ENCODE measurements at places on chromosomes 3 and 15.
A peak's percentile ranks its signal among the peaks of the same experiment; 100 is the strongest.

DNA sequence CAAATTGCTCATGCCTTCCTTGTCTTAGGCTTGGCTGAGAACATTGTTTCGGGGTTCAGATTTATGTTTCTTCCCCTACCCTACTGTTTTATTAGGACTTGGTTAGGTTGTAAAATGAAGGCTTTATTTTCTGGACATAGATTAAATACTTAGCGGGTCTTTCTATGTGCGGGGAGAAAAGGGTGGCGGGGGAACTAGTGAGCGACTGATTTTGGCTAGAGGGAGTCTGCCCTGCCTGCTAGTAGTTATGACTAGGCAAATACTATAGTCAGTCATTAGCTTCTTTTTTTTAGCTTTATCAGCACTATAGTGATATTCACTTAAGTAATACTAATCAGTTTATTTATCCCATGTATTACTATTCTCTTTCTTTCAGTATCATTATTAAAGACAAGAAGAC is 3.6 kb downstream of the CADM2 start:
- no peak for DNase-seq

GRCh38 chr15:79076661-79077060 is 13.9 kb downstream of the RASGRF1 start:
- DNase-seq: no peak

- no peak for DNase-seq
Observed at GRCh38 chr15:48318131-48318530, 13.1 kb upstream of the DUT start.

- DNase-seq: no peak
Observed at GRCh38 chr3:135449046-135449445, 516.5 kb upstream of the PPP2R3A start.

- no peak for DNase-seq
Observed at GRCh38 chr3:108060331-108060730, 30.5 kb downstream of the CD47 start.

GRCh38 chr3:195863121-195864061 is 45.0 kb downstream of the TNK2 start:
- DNase-seq: peak; percentile 42

DNA sequence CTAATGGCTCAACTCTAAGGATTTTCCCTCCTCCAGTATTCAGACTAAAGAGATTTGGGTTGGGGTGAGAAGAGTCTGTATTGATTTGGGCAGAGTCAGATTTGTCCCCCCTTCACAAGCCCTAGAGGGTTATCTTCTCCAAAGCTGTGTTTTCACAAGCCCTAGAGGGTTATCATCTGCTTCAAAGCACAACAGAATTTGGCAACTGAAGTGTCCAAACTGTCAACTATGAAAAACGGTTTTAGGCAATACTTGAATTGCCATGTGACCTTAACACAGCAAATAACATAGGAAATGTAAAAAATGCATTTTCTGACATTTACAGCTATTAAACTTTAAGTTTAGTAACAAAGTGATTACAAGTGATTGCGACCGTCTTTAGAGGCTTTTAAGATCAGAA is 119.9 kb downstream of the IMPG2 start:
- no peak for DNase-seq

DNA sequence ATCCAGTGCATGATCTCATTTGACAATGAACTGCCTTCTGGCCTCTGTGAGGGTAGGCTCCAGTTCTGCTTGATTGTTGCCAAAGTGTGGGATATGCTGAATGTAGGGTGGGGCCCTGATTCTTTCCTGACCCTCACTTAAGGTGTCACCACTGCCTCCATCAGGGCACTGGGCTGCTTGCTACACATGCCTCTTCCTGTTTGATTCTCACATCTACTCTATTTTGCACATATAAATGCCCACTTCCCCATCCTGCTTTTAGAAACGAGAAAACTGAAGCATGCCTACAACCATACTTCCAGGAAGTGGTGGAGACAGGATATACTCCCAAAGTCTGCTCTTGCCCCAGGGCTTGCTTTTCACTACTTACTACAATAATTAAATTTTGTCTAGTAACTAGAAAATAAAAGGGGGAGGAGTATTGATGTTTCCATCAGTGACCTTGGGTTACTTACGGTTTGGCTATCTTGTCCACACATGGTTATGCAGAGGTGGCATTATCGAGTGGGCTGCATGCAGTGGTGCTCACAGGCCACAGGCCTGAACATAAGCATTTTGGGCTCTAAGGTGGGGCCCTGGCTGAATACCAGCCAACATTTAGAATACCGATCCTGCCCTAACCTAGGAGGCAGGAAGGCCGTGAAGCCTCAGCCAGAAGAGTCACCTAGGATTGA is 6.7 kb downstream of the ZDHHC3 start:
- no peak for DNase-seq

DNA sequence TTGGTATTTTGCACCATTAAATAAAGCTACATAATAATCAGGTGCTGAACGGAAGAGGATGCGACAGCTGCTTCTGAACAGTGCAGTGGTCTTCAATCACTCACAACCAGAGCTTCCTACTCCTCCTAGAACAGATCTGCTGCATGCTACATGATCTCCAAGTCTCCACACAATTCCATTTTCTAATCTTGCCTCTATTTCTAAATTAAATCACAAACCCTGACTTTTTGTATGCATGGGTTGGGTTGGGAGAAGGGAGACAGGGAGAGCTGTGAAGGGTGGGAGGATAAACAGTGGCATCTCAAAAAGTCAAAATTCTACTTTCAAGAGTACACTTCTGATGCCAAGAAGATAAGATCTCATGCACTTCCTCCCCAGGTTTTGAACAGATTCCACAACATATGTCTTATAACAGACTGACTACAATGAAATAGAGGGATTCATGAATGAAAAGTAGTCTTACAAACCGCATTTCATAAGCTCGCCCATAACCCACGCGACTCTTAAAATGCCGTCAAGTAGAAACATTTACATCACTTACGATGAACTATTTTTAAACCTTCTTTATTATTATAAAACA is 57.2 kb downstream of the CHSY1 start:
- no peak for DNase-seq

DNA sequence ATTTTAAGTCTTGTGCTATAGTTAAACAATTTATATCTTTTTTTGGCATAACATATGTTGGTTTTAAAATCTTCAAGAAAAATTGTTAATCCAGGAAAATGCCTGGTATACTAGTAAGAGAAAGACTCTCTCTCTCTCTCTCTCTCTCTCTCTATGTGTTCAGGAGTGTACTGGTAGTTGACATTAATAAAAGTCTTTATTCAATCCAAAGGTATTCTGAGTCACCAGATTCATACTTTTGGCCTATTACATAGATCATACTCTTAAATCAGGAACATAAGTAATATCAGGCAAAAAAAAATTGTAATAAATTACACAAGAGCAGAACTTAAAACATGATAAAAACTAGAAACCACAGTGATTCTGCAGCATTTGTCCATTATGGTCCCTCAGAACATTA is 70.2 kb downstream of the TFG start:
- DNase-seq: no peak

DNA sequence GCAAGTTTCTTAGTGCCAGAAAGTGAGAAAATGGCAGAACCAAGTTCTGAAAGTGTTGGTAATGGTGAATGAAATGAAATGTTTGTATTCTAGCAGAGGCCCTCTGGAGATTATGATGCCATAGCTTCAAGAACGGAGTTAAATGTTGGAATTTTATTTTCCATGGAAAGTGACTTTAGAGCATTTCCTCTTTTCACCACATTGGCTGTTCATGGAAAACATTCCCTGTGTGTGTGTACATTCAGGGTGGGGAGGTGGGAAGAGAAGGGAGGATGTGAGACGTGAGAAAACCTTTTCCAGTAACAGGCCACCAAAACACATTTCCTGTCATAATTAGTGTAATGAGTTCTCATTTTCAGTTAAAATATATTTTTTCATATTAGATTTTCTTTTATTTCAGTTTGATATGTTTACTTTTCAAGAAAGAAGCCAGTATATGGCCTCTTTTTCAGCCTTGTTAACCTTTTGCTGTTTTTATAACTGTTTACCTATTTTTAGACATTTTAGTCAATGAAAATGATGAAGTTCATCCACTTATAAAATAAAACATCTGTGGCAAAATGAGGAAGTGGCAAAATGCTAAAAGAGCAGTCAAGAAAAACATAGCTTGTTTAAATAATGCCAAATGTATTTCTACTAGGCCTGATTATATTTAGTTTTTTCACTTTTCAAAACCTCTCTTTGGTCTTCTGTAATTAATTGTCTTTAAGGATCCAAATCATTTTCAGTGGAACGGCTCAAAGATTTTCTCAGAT is 21.6 kb downstream of the SAMMSON start:
- no peak for DNase-seq

GRCh38 chr15:52759969-52760368 is 30.2 kb downstream of the ONECUT1 start:
- DNase-seq: no peak

DNA sequence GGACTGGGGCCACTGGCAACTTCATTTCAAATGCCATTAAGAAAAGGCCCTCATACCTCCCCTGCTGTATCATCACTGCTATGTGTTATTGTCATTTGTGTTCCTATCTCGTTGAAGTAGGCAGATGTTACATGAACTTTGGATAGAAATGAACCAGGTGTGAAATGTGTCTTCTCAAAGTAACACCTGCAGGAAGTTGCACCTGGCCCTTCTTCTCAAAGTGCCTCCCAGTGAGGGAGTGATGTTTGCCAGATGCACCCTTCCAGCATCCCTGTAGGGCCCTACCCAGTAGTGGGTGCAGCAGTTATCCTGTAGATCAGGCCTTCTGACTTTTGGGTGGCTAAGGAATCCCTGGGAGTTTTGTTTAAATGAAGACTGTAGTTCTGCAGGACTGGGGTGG is 197.7 kb upstream of the CTNNB1 start:
- DNase-seq: no peak

DNA sequence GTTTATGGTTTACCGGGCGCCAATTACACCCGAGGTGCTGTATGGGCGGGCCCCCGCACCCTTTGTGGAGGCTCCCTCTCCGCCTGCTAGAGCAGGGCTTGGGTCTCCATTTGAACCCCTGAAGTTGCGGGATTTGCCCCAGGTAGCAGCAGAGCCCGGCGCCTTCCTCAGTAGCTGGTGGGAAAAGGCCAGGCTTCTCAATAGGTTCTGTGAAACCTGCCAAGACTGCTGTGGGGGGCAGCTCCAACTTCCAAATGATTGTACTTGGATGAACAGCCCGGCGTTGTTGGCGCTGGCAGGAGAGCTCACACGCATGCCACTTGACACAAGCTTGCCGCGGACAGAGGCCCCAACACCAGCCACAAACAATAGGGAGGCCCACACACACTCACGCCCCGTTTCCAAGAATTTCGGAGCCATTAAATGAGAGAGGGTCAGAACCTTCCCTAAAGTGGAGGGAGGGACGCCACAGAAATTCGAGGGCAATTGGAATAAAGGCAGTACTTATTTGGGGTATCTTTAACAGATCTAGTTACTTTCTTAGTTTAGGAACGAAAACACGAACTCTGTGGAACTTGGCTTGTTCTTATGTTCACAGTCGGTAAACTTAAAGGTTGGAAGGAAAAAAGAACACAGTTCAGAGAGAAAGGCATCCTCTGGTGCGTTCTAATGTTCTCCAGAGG is 1.4 kb downstream of the EPHB3 start:
- DNase-seq: no peak

GRCh38 chr3:157129803-157130466 is 30.0 kb downstream of the CCNL1 start:
- no peak for DNase-seq

GRCh38 chr3:187498211-187498724 is 130.1 kb downstream of the RTP4 start:
- DNase-seq: no peak

GRCh38 chr3:41236228-41236627 is 36.9 kb downstream of the CTNNB1 start:
- no peak for DNase-seq

GRCh38 chr15:67133738-67134066 is 68.3 kb downstream of the SMAD3 start:
- no peak for DNase-seq

DNA sequence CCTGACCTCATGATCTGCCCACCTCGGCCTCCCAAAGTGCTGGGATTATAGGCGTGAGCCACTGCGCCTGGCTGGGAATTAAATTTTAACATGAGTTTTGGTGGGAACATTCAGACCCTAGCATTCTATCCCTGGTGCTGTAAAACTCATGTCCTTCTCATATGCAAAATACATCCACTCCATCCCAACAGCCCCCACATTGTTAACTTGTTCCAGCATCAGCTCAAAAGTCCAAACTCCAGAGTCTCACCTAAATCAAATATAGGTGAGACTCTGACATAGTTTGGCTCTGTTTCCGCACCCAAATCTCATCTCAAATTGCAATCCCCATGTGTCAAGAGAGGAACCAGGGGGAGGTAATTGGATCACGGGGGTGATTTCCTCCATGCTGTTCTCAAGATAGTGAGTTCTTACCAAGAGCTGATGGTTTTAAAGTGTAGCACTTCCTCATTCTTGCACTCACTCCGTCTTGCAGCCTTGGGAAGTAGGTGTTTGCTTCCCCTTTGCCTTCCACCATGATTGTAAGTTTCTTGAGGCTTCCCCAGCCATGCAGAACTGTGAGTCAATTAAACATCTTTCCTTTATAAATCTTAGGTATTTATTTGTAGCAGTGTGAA is 96.2 kb upstream of the PLCL2 start:
- no peak for DNase-seq

GRCh38 chr3:127556565-127556964 is 34.0 kb downstream of the TPRA1 start:
- no peak for DNase-seq

GRCh38 chr3:175337631-175338030 is 478.5 kb downstream of the NAALADL2 start:
- DNase-seq: no peak

- DNase-seq: no peak
Observed at GRCh38 chr3:185330644-185331043, 32.3 kb upstream of the MAP3K13 start.

- DNase-seq: no peak
Observed at GRCh38 chr3:112817271-112817670, 29.4 kb downstream of the CD200R1L start.

DNA sequence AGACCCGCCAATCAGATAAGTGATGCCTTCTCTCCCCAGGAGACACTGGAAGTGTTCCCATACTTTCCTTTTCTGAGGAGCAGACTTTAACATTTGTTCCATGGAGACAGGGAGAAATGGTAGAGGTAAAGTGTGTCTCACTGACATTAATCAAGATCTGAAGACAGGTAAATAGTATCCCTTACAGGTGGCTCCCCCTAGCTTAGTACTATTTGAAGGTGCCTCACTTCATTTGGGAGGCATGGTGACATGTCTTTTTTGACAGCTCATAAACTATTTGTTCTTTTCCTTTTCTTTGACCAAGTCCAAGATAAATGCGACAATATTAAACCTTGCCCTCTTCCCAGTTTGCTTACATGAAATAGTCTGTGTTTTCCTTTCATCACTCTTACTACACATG is 485.6 kb upstream of the IL12A start:
- no peak for DNase-seq

Data from stimulated activated CD8-positive, alpha-beta memory T cell treated with anti-CD3 and anti-CD28 coated beads, Interleukin-12 subunit alpha, Interleukin-12 subunit beta, amount 100 ng/mL, for 1 hour (primary cell).